SK-MEL-5 (cell line): ENCODE measurements at places on chromosomes 16 and 17. TPM values are rescaled to one million over a fixed set of nuclear protein-coding genes. Genes with fewer than 3 reads are reported as not detected.

The RAB37 gene
- 0.40 and 0.66 TPM in 2 replicates for total RNA-seq

The PSMB10 gene
- 22.4 and 24.0 TPM in 2 replicates for total RNA-seq

The TBC1D3I gene
- total RNA-seq, result not detected in 2 replicates

The BCO1 gene
- total RNA-seq, result 0.24 and 0.32 TPM in 2 replicates

The PKMYT1 gene
- total RNA-seq, result 12.5 and 13.8 TPM in 2 replicates

The FOXJ1 gene
- total RNA-seq, result not detected in 2 replicates
